Stimulated activated CD4-positive, alpha-beta T cell treated with anti-CD3 and anti-CD28 coated beads, TNF-alpha, amount 100 ng/mL, for 24 hours (primary cell): ENCODE measurements at places on chromosomes 2 and 18.

DNA sequence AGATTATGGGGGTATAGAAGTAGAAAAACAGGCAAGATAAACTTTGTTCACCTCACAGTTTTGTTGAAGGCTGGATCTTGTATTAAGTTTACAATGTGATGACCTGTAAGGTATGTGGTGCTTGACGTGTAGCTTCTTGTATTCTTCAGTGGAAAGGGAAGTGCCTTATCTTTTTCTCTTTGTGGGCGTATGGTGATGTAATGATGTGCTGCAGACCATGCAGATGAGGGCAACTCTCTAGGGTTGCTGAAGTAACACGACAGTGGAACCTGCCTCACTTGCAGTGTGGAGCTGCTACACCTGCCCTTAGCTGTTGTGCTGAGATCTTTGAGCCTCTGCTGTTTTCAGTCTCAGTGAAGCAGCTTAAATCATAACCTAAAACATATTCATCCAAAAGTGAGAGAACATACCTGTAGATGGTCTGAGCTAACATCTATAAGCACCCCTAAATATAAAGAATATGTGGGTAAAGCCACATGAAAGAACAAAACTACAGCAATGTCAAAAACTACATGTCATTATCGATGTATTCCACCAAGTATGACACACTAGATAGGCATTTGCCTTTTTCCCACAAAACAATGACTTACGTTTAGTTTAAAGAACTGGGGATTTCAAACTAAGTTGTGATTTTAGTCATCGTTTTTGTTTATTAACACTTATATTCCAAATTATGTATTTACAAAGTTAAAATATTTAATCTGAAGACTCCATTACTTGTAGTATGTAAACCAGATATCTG lies 1144.1 kb downstream of the CNTNAP5 start:
- DNase-seq: no peak

- DNase-seq: no peak
These were observed 369.8 kb upstream of the SOX11 start for GRCh38 chr2:5322396-5322795.

- no peak for DNase-seq
These were observed 110.3 kb upstream of the ODC1 start for GRCh38 chr2:10558281-10559030.

GRCh38 chr2:3756306-3756705 lies 52.9 kb downstream of the DCDC2C start:
- no peak for DNase-seq

DNA sequence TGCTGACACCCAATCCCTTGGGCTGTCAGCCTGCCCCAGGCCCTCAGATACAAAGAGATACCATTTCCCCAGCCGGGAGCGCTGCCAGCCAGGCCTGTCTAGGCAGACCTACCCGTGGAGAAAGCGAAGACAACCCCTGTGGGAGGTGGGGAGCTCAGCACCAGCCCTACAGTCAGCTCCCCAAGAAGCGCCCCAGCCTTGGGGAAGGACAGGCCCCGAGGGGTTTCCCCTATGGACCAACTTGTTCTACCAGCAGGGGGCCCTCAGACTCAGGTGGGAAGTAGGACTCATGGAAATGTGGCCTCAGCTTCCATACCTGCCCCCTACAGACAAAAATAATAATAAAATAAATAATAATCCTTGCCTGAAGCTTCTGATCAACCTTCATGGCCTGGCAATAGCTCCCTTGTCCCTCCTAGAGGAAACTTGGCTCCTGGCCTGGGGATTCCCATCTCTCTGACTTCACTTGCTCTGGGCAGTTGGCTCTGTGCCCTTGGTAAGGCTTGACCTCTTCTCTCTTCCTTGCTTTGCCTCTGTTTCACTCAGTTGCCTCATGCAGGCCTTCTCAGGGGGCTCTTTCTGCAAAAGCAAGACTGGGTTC lies 7.0 kb downstream of the SLC35F6 start:
- no peak for DNase-seq

- DNase-seq: no peak
These were observed 131.9 kb downstream of the IRS1 start for GRCh38 chr2:226667736-226668135.

DNA sequence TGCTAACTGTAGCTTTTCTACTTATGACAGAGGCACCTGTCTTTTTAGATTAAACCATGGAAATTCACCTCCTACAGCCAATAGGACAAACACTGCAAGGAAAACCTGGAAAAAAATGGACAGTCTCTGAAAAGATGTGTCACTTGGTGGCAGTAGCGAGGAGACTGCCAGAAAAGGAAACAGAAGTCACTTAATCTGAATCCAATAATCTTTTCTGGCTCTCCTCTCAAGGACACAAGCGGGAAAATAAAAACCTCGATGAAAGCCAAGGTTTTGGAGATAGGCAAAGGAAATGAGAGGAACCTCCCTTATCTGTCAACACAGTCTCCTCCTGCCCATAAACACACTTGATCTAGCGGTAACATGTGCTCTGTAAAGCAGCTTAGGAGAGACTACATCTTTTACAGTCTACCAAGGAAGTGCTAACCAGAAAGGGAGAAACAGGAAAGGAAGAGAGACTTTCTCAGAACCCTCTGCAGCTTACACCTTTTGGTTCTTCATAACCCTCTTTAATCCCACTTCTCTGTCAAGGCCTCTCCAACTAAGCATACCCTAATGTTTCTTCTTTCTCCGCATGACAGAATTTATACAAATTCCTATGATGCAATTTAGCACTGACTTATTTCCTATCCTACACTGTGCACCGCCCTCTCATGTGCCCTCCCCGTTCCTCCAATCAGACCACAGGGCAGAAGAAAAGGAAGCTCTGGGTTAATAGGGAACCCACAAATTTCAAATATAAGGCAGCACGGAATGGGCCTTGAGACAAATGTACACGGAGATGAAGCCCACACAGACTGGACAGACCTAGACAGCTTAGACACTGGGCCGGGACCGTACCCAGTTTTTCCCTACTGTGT lies 52.8 kb downstream of the CLASP1 start:
- DNase-seq: no peak

GRCh38 chr2:11270891-11271290 lies 73.5 kb downstream of the ROCK2 start:
- DNase-seq: no peak

DNA sequence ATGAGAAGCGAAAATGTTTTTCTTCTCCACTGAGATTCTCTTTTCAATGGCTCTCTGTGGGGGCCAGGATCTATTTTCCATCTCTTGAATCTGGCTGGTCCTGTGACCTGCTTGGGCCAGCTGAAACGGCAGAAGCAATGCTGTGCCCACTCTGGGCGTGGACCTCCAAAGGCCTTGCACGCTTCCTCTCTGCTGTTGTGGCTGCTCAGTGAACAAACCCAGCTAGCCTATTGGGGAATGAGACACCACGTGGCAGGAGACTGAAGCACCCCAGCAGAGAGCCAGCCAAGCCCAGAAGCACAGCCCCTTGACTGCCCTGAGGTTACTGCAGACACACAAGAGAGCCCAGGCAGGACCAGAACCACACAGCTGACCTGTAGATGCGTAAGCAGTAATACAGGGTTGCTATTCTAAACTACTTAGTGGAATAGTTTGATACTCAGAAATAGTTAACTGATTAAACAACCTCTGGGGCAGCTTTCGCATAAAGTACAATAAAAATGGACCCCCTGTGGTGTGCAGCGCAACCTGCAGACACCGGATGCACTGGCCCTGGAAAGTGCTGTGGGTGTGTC lies 221.7 kb upstream of the SH3BP4 start:
- DNase-seq: no peak

- DNase-seq: no peak
These were observed 29.7 kb downstream of the DNMT3A start for GRCh38 chr2:25311865-25312575.

- no peak for DNase-seq
These were observed 352.5 kb upstream of the EPHA4 start for GRCh38 chr2:221924576-221924975.
